ENCODE measurements at places on chromosomes 4 and X. TPM values are rescaled to one million over a fixed set of nuclear protein-coding genes. Genes with fewer than 3 reads are reported as not detected.

The NKX3-2 gene
- not detected for total RNA-seq

The AREG gene
- 0.71 TPM for total RNA-seq

The GPR34 gene
- total RNA-seq, result not detected

The NSUN7 gene
- not detected for total RNA-seq

The GATA1 gene
- not detected for total RNA-seq

The DGAT2L6 gene
- not detected for total RNA-seq

The RNF150 gene
- 2.6 TPM for total RNA-seq

The STK32B gene
- not detected for total RNA-seq

The MAGEB10 gene
- not detected for total RNA-seq

The EVC2 gene
- total RNA-seq, result 12.1 TPM

The BEX1 gene
- 3.7 TPM for total RNA-seq

The PLP1 gene
- total RNA-seq, result 1.8 TPM

The TCEAL7 gene
- 43.2 TPM for total RNA-seq

The STATH gene
- not detected for total RNA-seq

The LUZP4 gene
- total RNA-seq, result not detected

The CSN1S1 gene
- not detected for total RNA-seq

The DCX gene
- total RNA-seq, result not detected

The GAGE12C gene
- total RNA-seq, result not detected

The LAMP2 gene
- total RNA-seq, result 170 TPM

The GYG2 gene
- 8.1 TPM for total RNA-seq

Data from myometrial cell (primary cell).